ENCODE measurements at places on chromosomes 3 and 15. TPM values are rescaled to one million over a fixed set of nuclear protein-coding genes. Genes with fewer than 3 reads are reported as not detected.

DNA sequence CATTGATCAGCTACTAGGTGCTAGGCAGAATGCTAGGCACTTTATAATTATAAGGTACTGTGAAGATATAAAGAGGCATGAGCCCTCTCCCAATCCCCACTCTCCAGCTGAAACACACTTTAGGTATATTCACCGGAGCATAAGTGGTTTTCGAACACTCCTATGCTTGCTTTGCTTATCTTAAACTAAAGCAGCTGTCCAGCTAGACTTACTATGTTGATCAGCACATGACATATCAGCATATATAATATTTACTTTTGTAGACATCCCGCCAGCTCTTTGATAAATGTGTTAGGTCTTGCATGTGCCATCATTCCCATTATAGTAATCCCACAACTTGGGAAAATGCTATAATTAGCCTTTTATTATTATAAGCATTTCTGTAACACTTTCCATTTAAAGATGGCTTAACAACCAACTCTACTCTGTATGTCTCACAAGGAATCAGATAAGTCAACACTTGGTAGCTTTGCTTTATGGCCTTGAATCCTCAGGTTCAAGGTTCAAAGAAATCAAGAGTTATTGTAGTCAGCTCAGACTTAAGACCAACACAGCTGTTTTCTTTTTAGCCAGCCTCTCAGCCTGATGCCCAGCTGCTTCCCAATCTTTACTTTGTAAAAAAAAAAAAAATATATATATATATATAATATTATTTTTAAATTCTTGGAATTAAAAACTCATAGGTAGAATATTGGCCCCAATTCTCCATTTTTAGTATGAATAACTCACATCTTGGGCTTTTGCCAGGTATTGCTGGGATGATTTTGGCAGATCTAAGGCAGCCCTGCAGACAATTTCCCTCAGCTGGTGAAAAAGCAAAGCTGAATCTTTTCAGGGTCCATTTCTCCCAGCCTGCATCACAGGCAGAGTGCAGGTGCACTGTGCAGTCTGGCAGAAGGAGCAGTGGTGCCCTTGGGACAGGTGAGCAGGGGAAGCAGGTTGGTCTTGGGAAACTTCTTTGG lies 104.2 kb downstream of the THRB start:
- DNase-seq = no peak

GRCh38 chr3:146523531-146523930 lies 20.9 kb downstream of the PLSCR1 start:
- no peak for DNase-seq

GRCh38 chr15:66476535-66476934 lies 21.0 kb downstream of the SNAPC5 start:
- no peak for DNase-seq

- no peak for DNase-seq
Observed at GRCh38 chr3:102553876-102554275, 119.1 kb downstream of the ZPLD1 start.

- peak; percentile 85 for DNase-seq
Observed at GRCh38 chr3:172317984-172318383, 130.3 kb downstream of the GHSR start.

- peak; percentile 71 for DNase-seq
Observed at GRCh38 chr3:19147905-19148767, at the start of gene KCNH8. TSS of gene KCNH8 (plus strand) at chr3:19148510. CDS start at chr3:19148720, 210 bp downstream.

The SPG11 gene
- total RNA-seq = 51.4 TPM

The TIGIT gene
- total RNA-seq = 0.60 TPM

The C3orf18 gene
- 11.4 TPM for total RNA-seq

Measured in posterior vena cava (tissue), 2 donors.